Large intestine (tissue), 12 donors: ENCODE measurements at places on chromosomes 16 and 17. TPM values are rescaled to one million over a fixed set of nuclear protein-coding genes. Genes with fewer than 3 reads are reported as not detected.

SALL1 gene
- 4.5 TPM for polyA plus RNA-seq

JPH3 gene
- polyA plus RNA-seq: 2.2 TPM

OGFOD1 gene
- polyA plus RNA-seq: 37.6 TPM

AIPL1 gene
- polyA plus RNA-seq: not detected
